Activated T-cell treated with anti-CD3 and anti-CD28 coated beads, Interleukin-2, amount 50 U/mL, for 4 hours (primary cell): ENCODE measurements at places on chromosomes 16 and 17.

GRCh38 chr16:24850289-24850938 lies 4.7 kb downstream of the SLC5A11 start:
- DNase-seq = no peak

DNA sequence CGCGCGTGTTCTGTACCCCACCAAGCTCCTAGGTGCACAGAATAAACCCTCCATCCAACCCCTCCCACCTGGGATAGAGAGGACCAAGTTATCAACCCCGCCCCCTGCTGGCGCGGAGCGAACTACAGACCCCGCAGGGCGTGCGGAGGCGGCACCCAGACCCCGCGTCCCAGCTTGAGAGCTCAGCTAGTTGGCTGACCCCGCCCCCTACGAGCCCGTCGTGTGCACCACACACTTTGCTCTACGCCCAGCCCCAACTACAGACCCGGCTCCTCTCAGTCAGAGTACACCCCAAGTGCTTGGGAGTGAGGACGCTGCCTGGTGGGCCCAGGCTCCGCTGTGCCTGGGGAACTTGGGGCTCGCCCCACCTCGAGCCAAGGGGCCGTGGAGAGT lies 1.5 kb downstream of the GRIN2A start:
- no peak for DNase-seq

GRCh38 chr16:11263737-11264136 lies 5.4 kb downstream of the TNP2 start:
- DNase-seq = peak; percentile 30

GRCh38 chr16:58589326-58589905 lies 40.2 kb downstream of the CNOT1 start:
- DNase-seq = no peak

GRCh38 chr16:73764321-73764720 lies 532.3 kb upstream of the PSMD7 start:
- DNase-seq = no peak

DNA sequence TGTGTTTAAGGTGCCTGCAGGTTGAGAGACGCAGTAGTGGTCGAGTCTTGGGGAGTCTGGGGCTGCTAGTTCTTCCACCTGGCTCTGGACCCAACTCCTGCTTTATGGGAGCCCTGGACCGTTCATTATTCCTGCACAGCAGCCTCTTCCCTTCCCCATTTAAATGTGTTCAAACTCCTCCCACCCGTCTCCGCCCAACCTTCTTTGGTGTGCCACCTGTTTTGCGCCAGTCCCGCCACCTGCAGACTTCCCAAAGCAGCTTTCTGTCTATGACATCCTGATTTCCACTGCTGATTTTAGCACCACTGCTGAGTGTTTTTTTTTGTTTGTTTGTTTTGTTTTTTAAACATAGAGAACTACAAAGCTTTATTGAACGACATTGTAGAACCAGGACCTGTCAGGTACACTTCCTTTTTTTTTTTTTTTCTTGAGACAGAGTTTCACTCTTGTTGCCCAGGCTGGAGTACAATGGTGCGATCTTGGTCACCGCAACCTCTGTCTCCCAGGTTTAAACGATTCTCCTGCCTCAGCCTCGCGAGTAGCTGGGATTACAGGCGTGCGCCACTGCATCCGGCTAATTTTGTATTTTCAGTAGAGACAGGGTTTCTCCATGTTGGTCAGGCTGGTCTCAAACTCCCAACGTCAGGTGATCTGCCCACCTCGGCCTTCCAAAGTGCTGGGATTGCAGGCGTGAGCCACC lies 12.8 kb downstream of the ADORA2B start:
- no peak for DNase-seq

DNA sequence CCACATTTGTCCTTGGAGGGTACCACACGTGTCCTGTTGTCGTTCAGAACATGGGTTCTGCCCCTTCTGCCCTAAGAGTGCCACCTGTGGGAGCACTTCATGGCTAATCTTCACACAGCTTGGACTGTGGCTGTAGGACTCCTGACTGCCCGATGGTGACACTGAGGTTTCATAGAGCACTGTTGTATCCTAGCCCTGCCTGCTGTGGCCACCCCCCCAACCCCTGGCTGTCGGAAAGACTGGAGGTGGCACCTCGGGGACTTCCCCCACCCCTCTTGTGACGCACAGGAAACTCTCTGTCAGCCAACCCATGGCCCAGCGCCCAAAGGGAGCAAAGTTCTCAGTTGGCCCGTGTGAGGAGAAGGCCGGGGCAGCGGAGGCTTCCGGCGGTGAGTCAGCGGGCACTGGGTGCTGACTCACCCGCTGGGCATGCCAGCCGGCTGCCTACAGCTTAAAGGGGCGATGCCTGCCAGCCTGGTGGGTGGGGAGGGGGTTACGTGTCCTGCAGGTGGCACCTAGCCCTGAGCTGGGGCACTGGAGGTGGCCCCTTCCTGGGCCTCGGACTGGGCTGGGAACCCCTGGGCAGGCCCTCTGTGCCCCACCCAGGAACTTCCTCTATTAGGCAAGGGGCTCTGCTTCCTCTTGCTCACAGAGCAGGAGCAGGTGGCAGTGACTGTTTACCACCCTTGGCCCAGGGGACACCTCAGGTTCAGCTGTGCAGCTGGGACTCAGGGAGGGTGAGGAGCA lies 3.4 kb downstream of the MAP2K3 start:
- peak; percentile 97 for DNase-seq

DNA sequence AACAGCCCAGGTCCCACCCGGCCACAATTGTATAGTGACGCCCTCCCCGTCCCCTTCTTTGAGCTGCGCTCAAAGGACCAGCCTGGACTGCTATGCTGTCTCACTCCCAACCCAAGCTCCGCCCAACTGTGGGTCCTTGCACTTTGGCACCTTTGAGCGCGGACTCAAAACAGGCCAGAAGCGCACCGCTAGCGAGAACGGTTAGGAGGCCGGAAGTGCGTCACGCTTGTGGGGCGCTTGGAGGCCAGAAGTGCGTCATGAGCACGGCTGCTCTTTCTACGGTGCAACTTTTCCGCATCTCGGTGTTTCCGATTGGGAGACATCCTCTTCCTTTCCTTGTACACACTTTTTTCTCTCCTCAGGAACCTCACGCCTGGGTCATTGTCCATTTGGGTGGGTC lies at the start of gene ZNF19:
TSS of gene ZNF19 (minus strand) at position 203 of the 400 bp plus-strand sequence. CDS start 7,210 bp downstream, outside the sequence.
- no peak for DNase-seq

DNA sequence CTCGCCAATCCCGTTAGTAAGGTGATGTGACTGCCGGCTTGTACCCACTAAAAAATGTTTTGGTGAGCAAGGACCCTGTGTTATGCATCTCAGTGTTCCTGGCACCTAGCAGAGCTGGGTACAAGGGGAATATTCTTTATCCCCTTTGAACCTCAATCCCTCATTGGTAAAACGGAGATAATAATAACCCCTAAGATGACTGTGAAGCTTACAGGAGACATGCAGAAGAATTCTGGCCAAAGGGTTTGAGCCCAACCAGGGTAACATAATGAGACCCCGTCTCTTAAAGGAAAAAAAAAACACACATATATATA lies 896 bp downstream of the GGA2 start:
- DNase-seq = no peak

DNA sequence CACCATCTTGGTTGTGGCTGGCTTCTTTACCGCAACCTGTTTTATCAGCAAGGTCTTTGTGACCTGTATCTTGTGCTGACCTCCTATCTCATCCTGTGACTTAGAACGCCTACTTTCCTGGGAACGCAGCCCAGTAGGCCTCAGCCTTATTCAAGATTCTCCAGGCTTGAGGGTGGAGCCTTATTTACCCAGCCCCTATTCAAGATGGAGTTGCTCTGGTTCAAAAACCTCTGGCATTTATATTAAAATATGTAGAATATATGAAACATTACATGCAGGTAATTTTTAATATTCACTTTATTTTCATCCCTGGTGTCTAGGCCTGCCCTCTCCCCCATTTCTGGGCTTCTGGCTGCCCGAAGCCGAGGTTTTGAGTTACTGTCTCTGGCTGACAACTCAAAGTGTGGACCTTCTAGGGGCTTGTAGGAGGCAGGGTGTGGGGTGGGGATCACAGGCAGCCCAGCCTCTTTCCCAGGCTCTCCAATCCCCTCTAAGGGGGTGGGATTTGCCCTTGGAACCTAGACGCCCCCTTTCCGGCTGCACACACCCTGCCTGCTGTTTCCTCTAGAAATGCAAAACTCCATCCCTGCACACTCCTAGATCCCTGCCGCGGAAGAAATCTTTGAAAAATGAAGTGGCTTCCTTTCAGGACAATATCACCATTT lies 152.0 kb downstream of the KCNJ12 start:
- DNase-seq = no peak

GRCh38 chr17:49742166-49742638 lies 21.7 kb downstream of the FAM117A start:
- DNase-seq = no peak

DNA sequence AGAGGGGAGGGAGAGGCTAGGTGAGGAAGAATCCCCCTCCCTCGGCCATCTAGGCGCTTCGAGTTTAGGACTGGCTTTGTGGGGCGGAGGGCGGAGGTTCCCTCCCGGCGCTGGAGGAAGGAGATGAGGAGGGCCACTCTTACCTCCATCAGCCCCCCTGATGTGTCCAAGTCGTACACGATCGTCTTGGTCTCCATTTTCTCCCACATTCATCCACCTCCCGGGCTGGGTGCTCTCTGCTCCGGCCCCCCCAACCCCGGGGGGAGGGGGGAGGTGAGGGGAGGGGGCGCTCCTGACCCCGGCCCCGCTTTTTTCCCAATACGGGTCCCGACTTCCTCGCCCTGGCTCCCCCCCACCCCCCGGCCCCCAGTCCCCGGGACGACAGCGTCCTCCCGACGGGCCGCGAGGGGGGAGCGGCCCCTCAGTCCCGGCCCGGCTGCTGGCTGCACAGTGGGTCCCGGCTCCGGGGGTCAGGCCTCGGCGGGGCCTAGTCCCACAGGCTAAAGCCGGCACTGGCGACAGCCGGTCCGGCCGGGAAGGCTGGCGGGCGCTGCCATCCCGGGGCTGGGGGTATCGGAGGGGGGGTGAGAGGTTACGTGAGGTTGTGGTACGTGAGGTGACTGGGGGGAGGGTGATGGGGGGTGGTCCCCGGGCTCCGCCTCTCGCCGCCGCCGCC lies 428 bp downstream of the PHF12 start:
- DNase-seq = no peak

DNA sequence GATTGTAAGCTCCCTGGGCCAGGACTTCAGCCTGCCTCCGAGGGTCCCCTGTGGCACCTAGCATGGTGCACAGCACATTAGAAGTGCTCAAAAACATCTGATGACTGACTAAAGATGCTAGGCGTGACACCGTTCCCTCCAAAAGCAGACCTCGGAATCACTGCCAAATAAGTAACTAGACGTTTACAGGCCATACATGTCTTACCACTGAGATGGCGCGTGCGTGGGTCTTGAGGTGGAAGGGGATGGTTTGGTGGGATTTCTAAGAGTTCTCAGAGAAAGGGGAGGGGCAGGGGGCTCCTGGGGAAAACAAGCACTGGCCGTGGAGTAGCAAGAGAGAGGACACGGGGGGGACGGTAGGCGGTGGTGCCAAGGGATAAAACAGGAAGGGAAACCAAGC lies 12.4 kb downstream of the MPO start:
- no peak for DNase-seq
